ENCODE measurements at places on chromosomes 16 and 17. TPM values are rescaled to one million over a fixed set of nuclear protein-coding genes. Genes with fewer than 3 reads are reported as not detected.

Gene MKS1
- total RNA-seq = 15.6 TPM

Gene KREMEN2
- total RNA-seq = not detected

Gene GPR142
- not detected for total RNA-seq

Gene TBC1D3H
- not detected for total RNA-seq

Gene OTOA
- total RNA-seq = 0.05 TPM

Gene NOL11
- total RNA-seq = 60.7 TPM

Gene KRTAP3-2
- total RNA-seq = not detected

Gene C17orf50
- not detected for total RNA-seq

Gene FGF11
- 15.4 TPM for total RNA-seq

Gene SCRN2
- 28.7 TPM for total RNA-seq

Gene GUCY2D
- total RNA-seq = not detected

Gene OR2C1
- total RNA-seq = not detected

Gene SPOP
- 72.2 TPM for total RNA-seq

Gene P2RX5
- total RNA-seq = 220 TPM

Gene EFCAB5
- 1.9 TPM for total RNA-seq

Gene AATK
- 0.54 TPM for total RNA-seq

Gene TBC1D3G
- not detected for total RNA-seq

Gene PFN1
- total RNA-seq = 2,251 TPM

Gene TVP23C
- total RNA-seq = 15.1 TPM

Gene MEFV
- not detected for total RNA-seq

Gene KRTAP3-1
- not detected for total RNA-seq

Gene DRC3
- total RNA-seq = not detected

Gene SRSF2
- 414 TPM for total RNA-seq

Gene HSD17B2
- total RNA-seq = not detected

Gene SLC25A11
- total RNA-seq = 95.7 TPM
